CD14-positive monocyte (primary cell): ENCODE measurements at places on chromosomes 16 and 17. TPM values are rescaled to one million over a fixed set of nuclear protein-coding genes. Genes with fewer than 3 reads are reported as not detected.

Gene FBXW10
- not detected for polyA plus RNA-seq

Gene GOSR2
- polyA plus RNA-seq = 31.1 TPM

Gene LGALS9B
- polyA plus RNA-seq = not detected

Gene TRPV2
- polyA plus RNA-seq = 51.4 and 57.6 TPM in 2 replicates

Gene LHX1
- polyA plus RNA-seq = not detected

Gene RPS6KB1
- 15.8 TPM for polyA plus RNA-seq

Gene TERB1
- polyA plus RNA-seq = not detected in 2 replicates

DNA sequence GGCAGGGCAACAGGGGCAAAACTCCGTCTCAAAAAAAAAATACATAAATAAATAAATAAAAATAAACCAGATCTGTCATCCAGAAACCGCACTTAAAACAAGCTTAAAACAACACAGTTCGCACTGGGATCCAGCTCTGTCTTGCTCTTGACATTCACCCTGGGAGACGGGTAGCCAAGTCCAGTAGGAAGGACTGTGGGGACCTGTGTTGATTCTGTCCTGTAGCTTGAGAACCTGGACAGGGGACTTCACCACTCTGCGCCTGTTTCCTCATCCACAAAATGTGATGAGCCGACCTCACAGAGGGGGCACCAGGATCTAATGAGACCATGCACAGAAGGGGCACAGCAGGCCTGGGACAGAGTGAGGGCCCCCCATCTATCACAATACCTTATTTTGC lies 1.5 kb upstream of the RAI1 start:
- no peak for DNase-seq

- no peak for DNase-seq
Measured at GRCh38 chr17:35496451-35497290, 40.8 kb downstream of the SLFN12L start.

DNA sequence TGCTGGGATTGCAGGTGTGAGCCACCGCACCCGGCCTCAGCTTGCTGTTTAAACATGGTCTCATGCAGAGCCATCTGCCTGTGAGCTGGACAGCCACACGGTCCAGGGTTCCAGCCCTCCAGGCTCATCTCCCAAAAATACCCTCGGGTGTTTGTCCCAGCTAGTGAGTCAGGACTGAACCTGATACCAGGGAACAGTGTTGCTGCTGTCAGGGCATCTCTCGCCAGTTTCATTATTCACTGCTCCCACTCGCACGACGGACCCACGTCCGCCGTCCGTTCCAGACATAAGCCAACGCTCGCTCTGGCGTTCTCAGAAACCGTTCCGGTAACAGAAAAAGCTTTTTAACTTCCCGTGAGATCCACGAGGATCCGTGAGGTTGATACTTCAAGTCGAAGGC lies 77.6 kb downstream of the NXN start:
- DNase-seq = no peak

DNA sequence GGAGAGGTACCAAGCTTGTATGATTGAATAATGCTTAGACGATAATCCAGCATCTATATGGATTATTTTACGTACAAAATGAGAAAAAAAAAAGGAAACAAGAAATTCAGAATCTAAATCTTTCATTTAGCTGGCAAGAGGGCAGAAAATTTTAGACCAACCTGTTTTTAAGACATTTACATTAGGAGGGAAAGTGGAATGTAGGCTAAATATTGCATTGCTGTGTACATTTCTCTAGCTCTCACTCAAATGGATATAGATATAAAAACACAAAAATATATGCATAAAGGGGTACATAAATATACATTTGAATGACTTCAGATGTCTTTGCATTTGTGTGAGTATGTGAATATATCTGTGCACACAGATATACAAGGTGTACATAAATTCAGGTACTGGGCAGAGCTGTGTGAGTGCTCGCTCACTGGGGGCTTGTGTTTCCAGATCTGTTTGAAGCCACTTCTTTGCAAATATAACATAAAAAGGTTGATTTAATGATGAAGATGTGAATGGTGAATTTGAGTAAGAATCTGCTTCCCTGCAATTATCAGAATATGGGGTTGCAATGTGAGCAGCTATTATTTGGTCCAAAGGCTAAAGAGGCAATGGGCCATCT lies 14.2 kb upstream of the ZFHX3 start:
- DNase-seq = no peak

DNA sequence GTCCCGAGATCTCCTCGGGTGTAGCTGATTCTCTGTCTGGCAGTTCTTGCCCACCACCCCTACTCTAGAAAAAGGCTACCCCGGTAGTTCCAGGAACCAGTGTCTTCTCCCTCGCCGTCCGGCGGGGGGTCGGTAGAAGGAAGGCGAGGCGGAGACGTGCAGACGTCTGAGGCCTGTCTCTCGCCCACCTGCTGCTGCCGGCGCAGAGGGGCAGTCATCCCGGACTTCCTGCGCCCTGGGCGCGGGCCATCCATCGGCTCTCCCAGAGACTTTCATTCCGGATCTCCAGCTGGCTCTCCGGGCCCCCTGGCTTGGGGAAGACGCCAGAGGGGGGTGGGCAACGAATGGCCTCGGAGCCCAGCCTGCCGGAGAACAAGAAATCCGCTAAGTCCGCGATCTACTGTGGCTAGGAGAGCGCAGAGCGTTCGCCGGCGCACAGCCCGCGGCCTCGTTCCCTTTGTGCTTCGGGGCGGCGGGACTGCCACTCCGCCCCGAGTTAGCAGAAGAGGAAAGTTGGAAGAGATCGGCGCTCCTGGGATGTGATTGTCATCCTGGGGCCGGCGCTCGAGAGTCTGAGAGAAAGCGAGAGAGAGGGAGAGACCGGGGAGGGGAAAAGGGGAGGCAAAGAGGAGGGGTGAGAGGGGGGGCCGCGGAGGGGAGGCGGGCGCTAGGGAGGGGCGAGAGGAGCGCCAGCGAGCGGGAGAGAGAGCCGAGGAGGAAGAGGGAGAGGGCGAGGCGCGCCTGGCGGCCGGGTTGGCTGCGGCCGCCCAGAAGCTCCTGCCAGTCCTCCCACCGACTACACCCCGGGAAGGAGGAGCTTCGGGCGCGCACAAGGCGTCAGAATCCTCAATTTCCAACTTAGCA lies at the start of gene IRX5:
IRX5 (plus strand) TSS at position 861 of the 864 bp plus-strand sequence. CDS start 334 bp downstream, outside the sequence.
- DNase-seq = peak; percentile 56

DNA sequence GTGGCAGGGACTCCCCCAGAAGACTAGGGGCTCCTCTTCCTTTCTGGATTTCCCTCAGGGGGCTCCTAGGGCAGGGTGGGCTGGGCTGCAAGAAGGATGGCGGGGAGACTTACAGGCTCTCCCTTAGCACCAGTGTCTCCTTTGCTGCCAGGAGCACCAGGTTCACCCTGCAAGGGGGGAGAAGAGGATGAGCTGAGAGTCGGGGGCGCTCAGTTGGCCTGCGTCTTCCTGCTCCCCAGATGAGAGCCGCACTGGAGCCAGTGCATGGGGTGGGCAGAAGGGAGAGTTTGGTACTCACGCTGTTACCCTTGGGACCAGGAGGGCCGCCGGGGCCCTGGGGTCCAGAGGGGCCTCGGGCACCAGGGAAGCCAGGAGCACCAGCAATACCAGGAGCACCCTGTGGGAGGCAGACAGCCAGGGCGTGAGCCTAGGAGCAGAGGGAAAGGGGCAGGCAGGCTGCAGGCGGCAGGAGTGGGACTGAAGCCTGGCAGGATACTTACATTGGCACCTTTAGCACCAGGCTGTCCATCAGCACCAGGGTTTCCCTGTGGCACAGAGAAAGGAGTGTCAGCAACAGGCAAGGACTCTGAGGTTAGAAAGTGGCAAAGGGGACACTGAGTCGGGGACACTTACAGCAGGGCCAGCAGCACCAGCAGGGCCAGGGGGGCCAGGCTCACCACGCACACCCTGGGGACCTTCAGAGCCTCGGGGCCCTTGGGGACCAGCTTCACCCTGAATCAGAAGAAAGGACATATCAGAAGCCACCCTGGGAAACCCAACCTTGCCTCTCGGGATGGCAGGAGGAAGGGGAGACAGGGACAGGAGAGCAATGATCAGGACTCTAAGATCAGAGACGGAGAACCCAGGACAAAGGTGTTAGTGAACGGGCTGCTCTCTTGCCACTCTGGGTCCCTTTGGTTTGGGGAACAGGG lies 6.2 kb downstream of the COL1A1 start:
- no peak for DNase-seq

- DNase-seq = no peak
Measured at GRCh38 chr16:65249768-65250167, 127.9 kb upstream of the CDH11 start.

GRCh38 chr16:79013930-79014660 lies 586.4 kb downstream of the MAF start:
- no peak for DNase-seq

GRCh38 chr17:2453325-2453724 lies 52.5 kb upstream of the MNT start:
- DNase-seq = no peak

DNA sequence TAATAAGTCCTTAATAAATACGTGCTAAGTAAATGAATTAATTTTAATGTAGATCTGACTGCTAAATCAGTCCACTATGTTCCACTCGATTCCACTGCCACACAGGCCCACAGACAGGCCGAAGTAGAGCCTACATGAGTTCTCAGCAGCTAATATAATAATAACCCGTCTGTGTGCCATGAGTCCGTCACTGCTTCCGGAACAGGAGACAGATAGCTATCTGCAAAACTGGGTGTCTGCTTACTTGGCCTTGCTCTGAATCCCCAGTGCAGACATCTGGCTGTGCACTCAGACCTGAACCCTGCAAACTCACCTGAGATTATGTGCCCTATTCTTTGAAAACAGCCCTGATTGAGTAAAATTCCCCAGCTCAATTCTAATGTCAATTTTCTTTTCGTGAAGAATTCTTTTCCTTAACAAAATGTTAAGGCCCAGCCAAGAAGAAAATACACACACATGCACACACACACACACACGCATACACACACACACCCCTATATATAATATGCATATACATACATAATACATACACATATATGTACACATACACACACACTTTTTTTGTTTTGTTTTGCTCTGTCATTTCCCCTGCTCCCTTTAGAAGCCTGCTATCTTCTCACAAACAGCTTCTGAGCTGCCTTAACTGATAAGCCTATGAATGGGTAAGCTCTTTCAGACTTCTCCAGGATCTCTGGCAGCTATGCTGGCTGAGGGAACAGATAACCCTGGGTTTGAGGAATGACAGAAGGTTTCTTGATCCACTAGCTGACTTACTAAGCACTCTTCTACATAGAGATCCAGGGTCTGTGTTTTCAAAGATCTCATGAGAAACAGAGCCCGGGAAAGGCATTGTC lies 39.8 kb upstream of the TOM1L1 start:
- DNase-seq = no peak

DNA sequence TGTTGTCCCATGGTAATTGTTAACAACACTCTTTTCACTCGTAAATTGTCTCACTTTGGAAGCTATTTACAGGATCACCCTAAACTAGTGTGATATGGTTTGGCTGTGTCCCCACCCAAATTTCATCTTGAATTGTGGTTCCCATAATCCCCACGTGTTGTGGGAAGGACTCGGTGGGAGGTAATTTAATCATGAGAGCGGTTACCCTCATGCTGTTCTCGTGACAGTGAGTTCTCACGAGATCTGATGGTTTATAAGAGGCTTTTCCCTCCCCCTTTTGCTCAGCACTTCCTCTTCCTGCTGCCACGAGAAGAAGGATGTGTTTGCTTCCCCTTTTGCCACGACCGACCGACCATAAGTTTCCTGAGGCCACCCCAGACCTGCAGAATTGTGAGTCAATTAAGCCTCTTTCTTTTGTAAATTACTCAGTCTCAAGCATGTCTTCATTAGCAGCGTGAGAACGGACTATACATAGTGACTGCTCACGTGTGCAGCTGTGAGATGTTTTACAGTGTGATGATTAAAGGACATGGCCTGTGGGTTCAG lies 34.4 kb downstream of the DNAH3 start:
- DNase-seq = peak; percentile 47

GRCh38 chr16:8885674-8886592 lies 3.8 kb downstream of the LITAFD start:
- no peak for DNase-seq

DNA sequence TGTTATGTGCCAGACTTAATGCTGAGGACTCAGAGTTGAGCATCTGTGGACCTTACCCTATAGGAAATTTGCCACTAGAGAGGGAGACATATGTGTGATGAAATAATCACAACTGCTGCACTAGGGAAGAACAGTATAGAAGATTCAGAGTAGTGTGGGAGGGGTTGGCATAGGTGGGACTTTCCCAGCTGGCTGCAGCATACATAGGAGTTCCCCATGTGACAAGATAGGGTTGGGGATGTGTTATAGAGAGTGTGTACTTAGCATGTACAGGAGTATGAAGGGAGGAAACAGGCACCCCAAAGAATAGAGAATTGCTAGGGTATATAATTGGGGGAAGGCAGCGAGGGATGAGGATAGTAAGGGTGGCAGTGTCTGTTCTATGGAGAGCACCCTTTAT lies 2.9 kb downstream of the NUP93 start:
- DNase-seq = no peak

GRCh38 chr16:64144617-64145016 lies 977.2 kb downstream of the CDH11 start:
- no peak for DNase-seq

- no peak for DNase-seq
Measured at GRCh38 chr17:77035526-77035925, 105.2 kb upstream of the SEC14L1 start.

GRCh38 chr17:78717431-78717980 lies 64.6 kb downstream of the CYTH1 start:
- DNase-seq = no peak

DNA sequence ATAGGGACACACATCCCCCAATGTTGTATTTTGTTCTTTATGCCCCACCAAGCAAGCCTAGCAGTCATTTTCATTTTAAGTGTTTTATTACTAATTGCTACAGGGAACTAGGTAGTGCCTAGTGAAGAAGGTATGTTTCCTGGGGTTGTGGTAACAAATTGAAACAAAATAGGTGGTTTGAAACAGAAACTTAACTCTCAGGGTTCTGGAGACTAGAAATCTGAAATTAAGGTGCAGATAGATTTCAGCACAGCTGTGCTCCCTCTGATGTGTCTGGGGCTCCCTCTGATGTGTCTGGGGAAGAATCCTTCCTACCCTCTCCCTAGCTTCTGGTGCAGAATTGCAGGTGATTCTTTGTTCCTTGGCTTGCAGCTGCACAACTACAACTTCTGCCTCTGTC lies 390.1 kb downstream of the ZFHX3 start:
- no peak for DNase-seq

- DNase-seq = no peak
Measured at GRCh38 chr17:81251709-81252301, 12.7 kb downstream of the NDUFAF8 start.

- no peak for DNase-seq
Measured at GRCh38 chr17:4994081-4994595, 3.2 kb downstream of the INCA1 start.

GRCh38 chr17:75525806-75526554 lies 483 bp downstream of the LLGL2 start:
- no peak for DNase-seq

DNA sequence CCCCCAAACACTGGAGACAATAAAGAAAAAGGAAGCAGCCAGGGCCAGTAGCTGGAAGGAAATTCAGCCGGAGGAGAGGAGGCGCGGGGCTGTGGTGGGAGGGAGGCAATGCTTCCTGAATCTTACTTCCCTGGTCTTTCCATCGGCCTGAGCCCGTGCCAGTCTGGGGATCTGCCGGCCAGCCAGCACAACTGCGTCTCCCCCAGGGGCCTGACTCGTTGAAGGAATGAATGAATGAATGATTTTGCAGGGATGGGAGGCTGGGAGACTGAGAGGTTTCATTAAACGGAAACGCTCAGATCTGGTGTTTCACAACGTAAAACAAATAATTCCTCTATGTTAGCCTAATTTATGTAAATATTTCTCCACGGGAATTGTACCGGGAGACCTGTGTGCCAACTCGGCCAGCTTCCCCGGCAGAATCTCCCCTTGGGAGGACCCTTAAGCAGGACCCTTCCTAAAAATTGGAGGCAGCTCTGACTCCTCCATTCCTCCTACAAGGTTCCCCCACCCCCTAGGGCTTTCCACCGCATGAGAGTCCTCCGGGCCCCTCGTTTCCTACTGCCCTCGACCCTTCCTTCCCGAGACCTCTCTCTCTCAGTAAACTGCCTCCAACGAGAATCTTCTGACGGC lies 1.3 kb upstream of the BAIAP2 start:
- DNase-seq = peak; percentile 68
